Vagina (tissue), 2 donors: ENCODE measurements at places on chromosomes 6 and 20. TPM values are rescaled to one million over a fixed set of nuclear protein-coding genes. Genes with fewer than 3 reads are reported as not detected.

GRCh38 chr6:90915224-90915915 lies 328.5 kb upstream of the MAP3K7 start:
- H3K4me1 ChIP-seq, result no peaks in the 10 kb centered on the region
- no peak for DNase-seq
- no peak overlapping the region for H3K27ac ChIP-seq
- H3K4me3 ChIP-seq, result no peak overlapping the region
- no peaks in the 10 kb centered on the region for H3K36me3 ChIP-seq

- H3K36me3 ChIP-seq, result no peaks in the 10 kb centered on the region
- no peak overlapping the region for H3K4me3 ChIP-seq
- H3K27me3 ChIP-seq, result no peaks in the 10 kb centered on the region
- no peaks in the 10 kb centered on the region for H3K4me1 ChIP-seq
Observed at GRCh38 chr6:78483553-78484197, 383.7 kb upstream of the IRAK1BP1 start.

- DNase-seq, result no peak
- no peaks in the 10 kb centered on the region for H3K27me3 ChIP-seq
Observed at GRCh38 chr6:21679761-21680265, 86.3 kb downstream of the SOX4 start.

- no peaks in the 10 kb centered on the region for H3K27me3 ChIP-seq
- no peak overlapping the region for H3K27ac ChIP-seq
- no peak for DNase-seq
- H3K4me1 ChIP-seq, result peaks cover 53% of the 10 kb centered on the region
- no peaks in the 10 kb centered on the region for H3K36me3 ChIP-seq
- no peak overlapping the region for H3K4me3 ChIP-seq
Observed at GRCh38 chr20:20020908-20021307, 3.7 kb downstream of the NAA20 start.

DNA sequence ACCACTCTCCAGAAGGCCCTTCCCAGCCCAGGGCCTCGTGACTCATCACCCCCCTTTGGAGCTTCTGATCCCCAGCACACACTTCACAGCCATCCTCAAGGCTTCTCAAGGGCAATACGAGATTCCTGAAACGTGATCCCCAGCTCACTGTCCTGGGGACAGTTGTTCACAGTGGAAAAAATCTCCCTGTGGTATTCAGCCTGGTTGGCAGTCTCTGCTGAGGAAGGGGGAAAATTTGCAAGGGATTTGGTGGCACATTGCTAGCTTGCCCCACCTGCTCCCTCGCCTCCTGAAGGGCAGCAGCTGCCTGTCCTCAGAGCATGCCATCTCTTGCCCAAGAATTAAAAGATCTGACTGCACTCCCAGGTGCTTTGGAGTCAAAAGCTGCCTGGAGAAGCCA lies 20.7 kb upstream of the PKHD1 start:
- no peaks in the 10 kb centered on the region for H3K4me1 ChIP-seq
- no peak for DNase-seq
- no peaks in the 10 kb centered on the region for H3K36me3 ChIP-seq

DNA sequence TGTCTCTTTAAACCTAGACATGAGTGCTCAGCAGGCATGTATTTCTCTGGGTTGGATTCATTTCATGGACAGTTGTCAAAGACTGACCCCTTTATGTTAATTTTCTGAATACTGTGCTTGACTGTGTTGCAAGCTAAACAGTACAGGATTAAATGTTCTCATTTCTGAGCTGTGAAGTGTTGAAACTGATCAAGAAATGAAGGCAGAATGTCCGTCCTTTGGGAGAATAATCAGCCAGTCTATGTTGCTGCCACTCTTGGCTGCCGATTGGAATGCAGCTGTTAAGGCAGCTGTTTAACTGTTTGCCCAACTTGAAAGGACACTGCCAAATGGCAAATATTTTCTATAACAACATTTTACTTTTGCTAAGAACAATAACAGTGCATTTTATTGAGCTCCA lies 87.3 kb downstream of the CEP57L1 start:
- no peak for DNase-seq
- no peak overlapping the region for H3K4me3 ChIP-seq
- no peak overlapping the region for H3K27ac ChIP-seq
- no peaks in the 10 kb centered on the region for H3K36me3 ChIP-seq

TCP11 gene
- not detected for total RNA-seq

BPI gene
- not detected for total RNA-seq

EPB41L2 gene
- 96.7 TPM for total RNA-seq

CEP162 gene
- 6.1 TPM for total RNA-seq
